NCI-H2171 (cell line): ENCODE measurements at places on chromosomes 16 and 17.

GRCh38 chr16:71648921-71649320 is 22.9 kb downstream of the MARVELD3 start:
- no peak for DNase-seq

- no peak for DNase-seq
These were observed 3.1 kb downstream of the HIC1 start for GRCh38 chr17:2057760-2058585.

DNA sequence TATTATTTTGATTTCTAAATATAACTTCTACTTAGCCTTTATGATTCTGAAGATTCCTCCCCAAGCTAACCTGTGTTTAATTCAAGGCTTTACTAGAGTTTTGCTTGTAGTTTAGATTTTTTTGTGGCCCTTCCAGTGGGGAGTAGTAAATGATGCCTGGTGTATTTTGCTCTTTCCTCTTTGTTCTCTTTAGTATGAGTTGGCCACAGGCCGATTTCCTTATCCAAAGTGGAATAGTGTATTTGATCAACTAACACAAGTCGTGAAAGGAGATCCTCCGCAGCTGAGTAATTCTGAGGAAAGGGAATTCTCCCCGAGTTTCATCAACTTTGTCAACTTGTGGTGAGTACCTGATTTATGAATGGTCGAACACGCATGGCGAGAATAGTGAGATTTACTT is 108.3 kb downstream of the MAP2K4 start:
- DNase-seq, result no peak

GRCh38 chr16:72928090-72928981 is 119.6 kb downstream of the ZFHX3 start:
- no peak for DNase-seq

DNA sequence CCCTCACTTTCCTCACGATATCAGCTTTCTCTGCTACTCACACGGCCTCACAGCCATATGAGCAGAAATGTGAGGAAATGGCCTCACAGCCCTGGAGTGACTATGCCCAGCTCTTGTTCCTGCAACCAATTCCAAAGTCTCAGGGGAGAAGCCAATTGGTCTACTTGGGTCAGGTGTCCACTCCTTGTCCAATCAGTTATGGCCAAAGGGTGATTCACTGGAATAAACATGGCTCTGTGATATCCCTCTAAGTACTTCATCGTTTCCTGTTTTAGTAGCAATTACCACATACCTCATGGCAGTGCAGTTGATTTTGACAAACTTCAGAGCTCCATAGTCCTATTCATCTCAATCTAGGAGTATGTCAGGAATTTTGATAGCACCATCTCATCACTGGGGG is 195.4 kb downstream of the KATNIP start:
- DNase-seq, result no peak

- DNase-seq, result peak; percentile 71
These were observed 2.3 kb downstream of the DLG4 start for GRCh38 chr17:7217113-7217987.

DNA sequence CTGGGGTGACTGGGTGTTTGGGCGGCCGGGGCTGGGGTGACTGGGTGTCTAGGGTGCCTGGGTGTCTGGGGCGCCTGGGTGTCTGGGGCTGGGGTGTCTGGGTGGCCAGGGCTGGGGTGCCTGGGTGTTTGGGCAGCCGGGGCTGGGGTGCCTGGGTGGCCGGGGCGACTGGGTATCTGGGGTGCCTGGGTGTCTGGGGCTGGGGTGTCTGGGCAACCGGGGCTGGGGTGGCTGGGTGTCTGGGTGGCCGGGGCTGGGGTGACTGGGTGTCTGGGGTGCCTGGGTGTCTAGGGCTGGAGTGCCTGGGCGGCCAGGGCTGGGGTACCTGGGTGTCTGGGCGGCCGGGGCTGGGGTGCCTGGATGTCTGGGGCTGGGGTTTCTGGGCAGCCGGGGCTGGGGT is 13.4 kb upstream of the APRT start:
- DNase-seq, result no peak
